ENCODE measurements at places on chromosomes 1 and 21. TPM values are rescaled to one million over a fixed set of nuclear protein-coding genes. Genes with fewer than 3 reads are reported as not detected.

DNA sequence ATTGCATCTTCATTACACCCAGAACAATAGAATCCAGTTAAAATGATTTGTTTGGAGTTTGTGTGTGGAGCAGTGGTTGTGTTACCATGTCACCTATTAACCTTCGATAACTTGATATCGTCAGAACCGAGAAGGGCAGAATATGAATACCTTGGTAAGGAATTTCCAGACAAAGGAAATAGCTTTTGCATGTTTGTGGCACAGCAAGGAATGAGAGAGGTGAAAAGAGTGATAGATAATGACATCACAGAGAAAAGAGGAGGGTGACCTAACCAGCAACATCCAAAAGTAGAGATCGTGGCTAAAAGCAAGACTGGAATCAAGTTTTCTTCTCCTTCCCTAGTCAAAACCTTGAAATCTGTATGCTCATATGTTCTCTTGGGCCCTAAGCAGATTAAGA, 244.6 kb upstream of the NEGR1 start:
- no peaks in the 10 kb centered on the region for H3K27me3 ChIP-seq
- H3K4me1 ChIP-seq = no peaks in the 10 kb centered on the region
- no peak for DNase-seq
- H3K27ac ChIP-seq = no peak overlapping the region
- no peaks in the 10 kb centered on the region for H3K36me3 ChIP-seq

The INTS11 gene
- 118 TPM for total RNA-seq

- no peak overlapping the region for H3K4me3 ChIP-seq
- peaks cover 4% of the 10 kb centered on the region for H3K27me3 ChIP-seq
- no peaks in the 10 kb centered on the region for H3K4me1 ChIP-seq
- no peak overlapping the region for H3K27ac ChIP-seq
Measured at GRCh38 chr1:162141281-162142054, 72.0 kb downstream of the NOS1AP start.

GRCh38 chr1:192529031-192529755, 46.4 kb upstream of the RGS1 start:
- no peak overlapping the region for H3K27ac ChIP-seq
- no peak for DNase-seq
- H3K27me3 ChIP-seq = no peaks in the 10 kb centered on the region
- H3K4me1 ChIP-seq = peaks cover 7% of the 10 kb centered on the region
- H3K36me3 ChIP-seq = no peaks in the 10 kb centered on the region
- H3K4me3 ChIP-seq = no peak overlapping the region

GRCh38 chr1:76262601-76263000, 188.1 kb downstream of the ST6GALNAC3 start:
- peaks cover 32% of the 10 kb centered on the region for H3K4me1 ChIP-seq
- no peaks in the 10 kb centered on the region for H3K36me3 ChIP-seq
- H3K27me3 ChIP-seq = no peaks in the 10 kb centered on the region
- no peak overlapping the region for H3K27ac ChIP-seq
- H3K4me3 ChIP-seq = no peak overlapping the region

DNA sequence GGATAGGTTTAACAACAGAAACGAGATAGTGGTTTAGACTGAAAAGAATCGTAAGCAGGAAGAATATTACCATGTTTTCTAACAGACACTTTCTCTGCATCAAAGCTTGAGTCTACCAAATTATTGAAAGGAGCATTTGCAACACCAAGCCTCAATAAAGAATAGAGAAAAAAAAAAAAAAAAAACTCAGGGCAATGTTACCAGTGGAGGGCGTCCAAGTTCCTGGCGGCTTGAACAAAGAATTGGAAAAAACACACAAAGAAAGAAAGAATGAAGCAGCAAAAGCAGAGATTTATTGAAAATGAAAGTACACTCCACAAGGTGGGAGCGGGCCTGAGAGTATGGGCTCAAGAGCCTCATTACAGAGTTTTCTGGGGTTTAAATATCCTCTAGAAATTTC, 686.5 kb upstream of the ADGRL2 start:
- H3K27me3 ChIP-seq = no peaks in the 10 kb centered on the region
- DNase-seq = no peak
- H3K4me3 ChIP-seq = no peak overlapping the region
- no peak overlapping the region for H3K27ac ChIP-seq
- H3K4me1 ChIP-seq = no peaks in the 10 kb centered on the region

- no peaks in the 10 kb centered on the region for H3K36me3 ChIP-seq
- H3K4me1 ChIP-seq = no peaks in the 10 kb centered on the region
- no peak overlapping the region for H3K4me3 ChIP-seq
- no peak overlapping the region for H3K27ac ChIP-seq
Measured at GRCh38 chr1:87243573-87243972, 85.1 kb upstream of the LMO4 start.

The PTPN14 gene
- 0.79 TPM for total RNA-seq

DNA sequence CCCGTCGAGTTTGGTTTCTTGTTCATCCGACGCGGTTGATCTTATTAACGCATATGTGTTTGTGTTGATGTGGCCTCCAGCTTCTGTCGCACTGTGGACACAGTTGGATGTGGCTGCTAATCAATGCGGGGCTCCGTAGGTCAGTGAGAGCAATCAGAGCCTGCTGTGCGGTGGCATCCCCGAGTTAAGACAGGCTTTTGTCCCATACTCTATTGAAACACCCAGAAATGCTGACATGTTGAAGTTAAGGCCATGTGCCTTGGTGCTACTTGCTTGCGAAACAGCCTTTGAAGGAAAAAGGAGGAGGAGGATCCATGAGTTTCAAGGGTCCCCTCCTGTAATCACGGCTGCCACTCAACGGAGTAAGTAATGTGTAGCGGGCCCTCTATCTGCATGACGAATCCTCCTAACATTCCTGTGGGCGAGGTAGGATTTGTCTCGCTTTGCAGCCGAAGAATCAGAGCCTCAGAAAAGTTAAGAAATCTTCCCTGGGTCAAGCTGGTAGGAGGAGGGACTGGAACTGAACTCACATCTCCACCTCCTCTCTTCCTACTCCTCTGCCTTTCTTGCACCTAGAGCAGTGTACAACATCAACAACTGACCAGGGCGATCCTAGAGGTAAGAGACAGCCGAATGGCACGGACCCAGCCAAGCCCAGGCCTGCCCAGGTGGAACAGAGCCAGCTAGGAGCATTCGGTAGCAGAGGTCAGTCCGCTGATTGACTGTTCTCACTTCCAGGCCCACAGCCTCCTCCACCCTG, 19.5 kb downstream of the PDE9A start:
- no peaks in the 10 kb centered on the region for H3K27me3 ChIP-seq
- H3K36me3 ChIP-seq = no peaks in the 10 kb centered on the region
- H3K4me1 ChIP-seq = peaks cover 11% of the 10 kb centered on the region
- no peak overlapping the region for H3K4me3 ChIP-seq

DNA sequence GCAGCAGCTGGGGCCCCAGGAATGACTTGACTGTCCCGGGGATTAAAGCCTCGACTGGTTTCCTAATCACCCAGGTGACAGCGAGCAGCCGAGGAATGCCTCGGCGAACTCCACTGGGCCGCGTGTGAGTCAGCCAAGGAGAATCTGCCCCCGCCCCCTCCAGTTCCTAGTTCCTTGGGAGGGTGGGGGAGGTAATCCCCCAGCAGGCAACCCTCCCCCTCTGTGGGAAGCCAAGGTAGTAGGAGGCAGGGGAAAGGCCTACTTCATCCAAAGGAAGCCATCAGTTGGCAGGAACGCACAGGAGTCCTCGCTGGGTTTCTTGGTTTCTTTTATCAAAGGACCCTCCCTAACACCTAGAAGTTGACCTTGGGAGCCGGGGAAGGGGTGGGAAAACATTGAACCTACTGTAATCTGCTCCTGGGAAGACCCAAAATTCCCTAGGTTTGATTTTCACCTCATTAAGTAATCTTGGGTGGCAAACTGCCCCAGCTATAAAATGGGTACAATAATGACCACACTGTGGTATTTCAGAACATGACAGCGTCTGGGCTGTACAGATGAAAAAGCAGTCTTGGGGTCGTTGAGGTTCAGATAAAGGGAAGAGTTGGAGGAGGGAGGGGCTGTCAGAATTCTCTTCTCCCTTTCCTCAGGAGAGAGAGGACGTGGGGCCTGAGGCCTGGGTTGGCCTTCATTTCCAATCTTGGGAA, 1.4 kb downstream of the TENT5B start:
- H3K27me3 ChIP-seq = peaks cover 14% of the 10 kb centered on the region
- no peaks in the 10 kb centered on the region for H3K4me1 ChIP-seq
- H3K4me3 ChIP-seq = no peak overlapping the region
- no peak for DNase-seq

- no peak overlapping the region for H3K27ac ChIP-seq
- no peaks in the 10 kb centered on the region for H3K27me3 ChIP-seq
- H3K36me3 ChIP-seq = no peaks in the 10 kb centered on the region
- DNase-seq = no peak
Measured at GRCh38 chr1:59278780-59279354, 18.0 kb upstream of the FGGY start.

- no peak overlapping the region for H3K27ac ChIP-seq
- DNase-seq = no peak
- H3K4me1 ChIP-seq = no peaks in the 10 kb centered on the region
- no peak overlapping the region for H3K4me3 ChIP-seq
Measured at GRCh38 chr1:118264343-118264742, 79.3 kb upstream of the SPAG17 start.

GRCh38 chr1:54874079-54874830, 12.7 kb downstream of the DHCR24 start:
- no peak overlapping the region for H3K4me3 ChIP-seq
- H3K4me1 ChIP-seq = no peaks in the 10 kb centered on the region
- no peak for DNase-seq
- H3K27ac ChIP-seq = no peak overlapping the region

- H3K36me3 ChIP-seq = no peaks in the 10 kb centered on the region
- no peak overlapping the region for H3K27ac ChIP-seq
- DNase-seq = no peak
- H3K4me3 ChIP-seq = no peak overlapping the region
Measured at GRCh38 chr1:69568421-69569174, 876 bp downstream of the LRRC7 start.

- no peaks in the 10 kb centered on the region for H3K27me3 ChIP-seq
- H3K36me3 ChIP-seq = no peaks in the 10 kb centered on the region
- H3K4me1 ChIP-seq = peaks cover 7% of the 10 kb centered on the region
- no peak overlapping the region for H3K27ac ChIP-seq
- H3K4me3 ChIP-seq = no peak overlapping the region
Measured at GRCh38 chr1:200550367-200550766, 70.2 kb downstream of the KIF14 start.

GRCh38 chr1:27967106-27967883, 7.5 kb downstream of the XKR8 start:
- peaks cover 5% of the 10 kb centered on the region for H3K4me1 ChIP-seq
- no peak for DNase-seq
- H3K4me3 ChIP-seq = no peak overlapping the region

The SPRR4 gene
- not detected for total RNA-seq

The LYPLAL1 gene
- 19.9 TPM for total RNA-seq

- DNase-seq = no peak
- H3K36me3 ChIP-seq = no peaks in the 10 kb centered on the region
- H3K4me3 ChIP-seq = no peak overlapping the region
Measured at GRCh38 chr1:224884361-224884801, 45.1 kb upstream of the DNAH14 start.

The DHX9 gene
- total RNA-seq = 342 TPM

The FAM131C gene
- 0.66 TPM for total RNA-seq

DNA sequence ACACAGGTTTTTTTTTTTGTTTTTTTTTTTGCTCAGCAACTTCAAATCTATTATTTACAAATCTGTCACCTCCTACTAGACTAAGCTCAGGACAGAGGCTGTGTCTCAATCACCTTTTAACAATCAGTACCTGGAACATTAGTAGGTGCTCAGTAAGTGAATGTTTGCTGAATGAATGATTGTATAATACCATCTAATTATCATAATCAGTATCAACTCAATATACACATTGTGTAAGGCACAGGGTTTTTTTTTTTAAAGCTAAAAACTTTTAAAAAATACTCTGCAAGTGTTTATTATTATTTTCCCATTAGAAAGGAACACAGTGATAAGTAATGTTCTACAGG, 9.2 kb downstream of the ERRFI1 start:
- H3K36me3 ChIP-seq = no peaks in the 10 kb centered on the region
- H3K4me1 ChIP-seq = no peaks in the 10 kb centered on the region
- DNase-seq = no peak
- no peak overlapping the region for H3K4me3 ChIP-seq
- H3K27me3 ChIP-seq = no peaks in the 10 kb centered on the region

- H3K4me3 ChIP-seq = peak overlapping the region; percentile 20
- H3K36me3 ChIP-seq = no peaks in the 10 kb centered on the region
- no peak overlapping the region for H3K27ac ChIP-seq
- peaks cover 10% of the 10 kb centered on the region for H3K4me1 ChIP-seq
Measured at GRCh38 chr1:17201201-17202021, 3.5 kb upstream of the PADI1 start.

DNA sequence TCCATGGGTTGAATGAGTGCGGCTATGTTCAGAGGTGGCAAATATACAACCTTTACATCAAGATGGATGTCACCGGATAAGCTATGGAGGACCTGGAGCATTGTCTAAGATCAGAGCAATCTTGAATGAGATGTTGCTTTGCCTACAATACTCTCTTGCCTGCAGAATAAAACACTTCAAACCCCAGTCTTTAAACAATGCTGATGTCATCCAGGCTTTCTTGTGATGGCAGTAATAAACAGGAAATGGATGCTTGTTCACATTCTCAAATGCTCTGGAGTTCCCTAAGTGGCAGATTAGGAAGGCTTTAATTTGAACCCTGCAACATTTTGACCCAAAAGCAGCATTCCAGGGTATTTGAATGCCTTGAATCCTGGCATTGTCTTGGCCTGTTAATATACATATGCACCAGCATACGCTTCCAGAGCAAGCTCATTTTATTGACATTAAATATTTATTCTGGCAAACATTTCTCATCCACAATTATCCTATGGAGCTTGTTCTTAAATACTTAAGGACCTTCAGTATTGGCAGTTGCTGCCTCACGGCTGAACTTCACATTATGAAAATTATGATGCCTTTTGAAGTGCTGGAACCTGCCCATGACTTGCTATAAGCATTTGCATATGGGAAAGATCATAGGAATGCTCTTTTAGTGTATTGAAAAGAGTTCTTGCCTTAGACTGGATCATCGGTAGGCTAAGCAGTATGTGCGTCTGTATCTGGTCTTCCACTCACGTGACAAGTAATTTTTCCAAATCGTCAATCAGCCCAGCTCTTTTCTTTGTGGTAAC, 422.7 kb downstream of the SIPA1L2 start:
- DNase-seq = no peak
- no peak overlapping the region for H3K27ac ChIP-seq
- no peak overlapping the region for H3K4me3 ChIP-seq
- H3K36me3 ChIP-seq = no peaks in the 10 kb centered on the region
- no peaks in the 10 kb centered on the region for H3K27me3 ChIP-seq

The DENND2C gene
- 0.75 TPM for total RNA-seq

The LCE2C gene
- not detected for total RNA-seq

The GTF2B gene
- 39.9 TPM for total RNA-seq

The DIRAS3 gene
- total RNA-seq = 0.28 TPM

GRCh38 chr1:19435851-19436455, 49.4 kb downstream of the CAPZB start:
- H3K27me3 ChIP-seq = no peaks in the 10 kb centered on the region
- no peak overlapping the region for H3K27ac ChIP-seq
- H3K36me3 ChIP-seq = peaks cover 6% of the 10 kb centered on the region
- DNase-seq = no peak
- H3K4me1 ChIP-seq = peaks cover 83% of the 10 kb centered on the region

- DNase-seq = no peak
- no peak overlapping the region for H3K27ac ChIP-seq
- no peaks in the 10 kb centered on the region for H3K27me3 ChIP-seq
- H3K36me3 ChIP-seq = no peaks in the 10 kb centered on the region
- no peak overlapping the region for H3K4me3 ChIP-seq
Measured at GRCh38 chr1:219755234-219755633, 142.3 kb upstream of the ZC3H11B start.

All from CD8-positive, alpha-beta memory T cell (primary cell).